ENCODE measurements at places on chromosomes 6 and 20.

DNA sequence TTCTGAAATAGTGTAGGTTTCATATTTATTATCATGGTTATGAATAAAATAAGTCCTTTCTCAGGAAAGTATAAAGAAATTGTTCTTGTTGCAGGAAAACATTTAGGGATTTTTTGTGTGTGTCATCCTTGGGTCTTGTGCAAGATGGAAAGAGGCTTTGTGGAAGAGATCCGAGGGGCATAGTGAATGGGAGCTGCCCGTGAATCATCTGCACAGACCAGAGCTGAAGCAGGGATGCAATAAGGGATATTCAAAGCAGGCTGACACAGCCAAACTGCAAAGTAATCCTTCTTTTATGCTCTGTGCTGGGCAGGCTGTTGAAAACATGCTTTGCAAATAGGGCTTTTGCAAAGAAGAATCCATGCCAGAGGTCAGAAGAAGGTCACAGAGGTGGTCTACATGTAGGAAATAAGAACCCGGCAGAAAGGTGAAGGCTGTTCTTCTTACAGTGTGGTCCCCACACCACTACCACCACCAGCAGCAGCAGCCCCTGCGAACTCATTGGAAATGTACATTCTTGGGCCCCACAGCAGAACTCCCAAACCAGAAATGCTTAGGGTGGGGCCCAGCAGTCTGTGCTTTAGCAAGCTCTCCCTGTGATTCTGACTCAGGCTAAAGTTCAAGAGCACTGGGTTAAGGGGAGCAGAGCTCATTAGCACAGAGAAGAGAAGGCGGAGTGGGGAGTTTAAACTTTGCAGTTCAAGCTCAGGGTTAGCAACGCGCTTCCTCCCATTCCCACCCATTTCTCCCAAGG lies 237.6 kb downstream of the QKI start:
- DNase-seq = no peak

- no peak for DNase-seq
Observed at GRCh38 chr6:111503194-111503593, 20.2 kb upstream of the REV3L start.

DNA sequence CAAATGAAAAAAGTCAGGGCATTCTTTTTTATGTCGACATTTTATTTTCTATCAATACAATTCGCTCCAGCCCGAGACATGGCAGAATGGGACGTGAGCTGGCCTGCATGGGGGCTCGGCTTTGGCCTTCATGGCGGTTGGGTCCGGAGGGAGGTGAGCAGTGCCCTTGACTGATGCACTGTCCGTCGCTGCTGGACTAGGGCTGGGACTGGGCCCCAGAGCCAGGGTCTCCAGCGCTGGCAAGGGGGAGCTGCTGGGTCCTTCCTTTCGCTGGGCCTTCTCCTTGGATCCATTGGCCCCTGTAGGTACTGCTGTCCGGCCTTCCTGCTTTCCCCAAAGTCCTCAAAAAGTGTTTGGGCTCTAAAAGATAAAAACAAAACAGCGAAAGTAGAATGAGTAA lies 124.6 kb downstream of the EDN3 start:
- no peak for DNase-seq

DNA sequence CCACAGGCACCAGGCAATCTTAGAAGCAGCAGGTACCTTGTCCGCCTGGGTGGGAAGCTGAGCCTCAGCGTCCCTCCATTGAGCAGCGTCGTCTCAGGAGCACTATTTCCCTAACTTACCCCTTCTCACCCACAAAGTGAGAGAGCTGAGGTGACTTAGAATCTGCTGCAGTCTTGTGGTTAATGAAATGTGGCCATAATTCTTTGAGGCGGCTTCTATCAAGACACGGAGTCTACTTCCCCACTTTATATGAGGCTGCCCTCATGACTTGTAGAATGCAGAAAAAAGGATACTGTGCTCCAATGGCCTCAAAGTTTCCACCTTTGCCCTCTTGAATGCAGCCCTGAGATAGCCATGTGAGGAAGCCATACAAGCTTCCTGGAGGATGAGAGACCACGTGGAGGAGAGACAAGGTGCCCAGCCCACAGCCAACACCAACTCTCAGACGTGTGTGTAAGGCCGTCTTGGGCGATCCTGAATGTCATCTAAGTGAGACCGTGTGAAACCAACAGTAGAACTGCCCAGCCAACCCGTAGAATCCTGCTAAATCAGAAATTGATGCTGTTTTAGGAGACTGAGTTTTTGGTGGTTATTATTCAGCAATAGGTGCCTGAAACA lies 9.1 kb upstream of the TAGAP start:
- DNase-seq = peak; percentile 60

GRCh38 chr6:81890846-81891245 lies 138.4 kb upstream of the TENT5A start:
- DNase-seq = no peak
